ENCODE measurements at places on chromosomes 3 and 15.

DNA sequence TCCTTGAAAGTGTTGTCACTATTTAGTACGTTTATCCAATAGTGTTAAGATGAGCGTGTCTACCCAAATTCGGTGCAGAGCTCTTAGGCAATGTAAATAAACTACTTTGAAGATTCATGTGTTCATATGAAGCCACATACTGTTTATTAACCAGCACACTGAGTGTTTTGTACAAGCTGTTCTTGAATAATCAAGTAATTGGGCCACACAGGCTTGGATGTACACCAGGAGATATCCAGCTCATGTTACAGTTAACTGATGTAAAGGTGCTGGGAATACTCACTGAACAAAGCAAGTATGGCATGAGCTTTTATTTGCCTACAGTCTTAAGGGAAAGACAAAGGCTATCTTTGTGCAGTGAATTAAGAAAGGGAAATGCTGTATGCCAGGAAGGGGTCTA, 632 bp upstream of the DHX36 start:
- DNase-seq = no peak

DNA sequence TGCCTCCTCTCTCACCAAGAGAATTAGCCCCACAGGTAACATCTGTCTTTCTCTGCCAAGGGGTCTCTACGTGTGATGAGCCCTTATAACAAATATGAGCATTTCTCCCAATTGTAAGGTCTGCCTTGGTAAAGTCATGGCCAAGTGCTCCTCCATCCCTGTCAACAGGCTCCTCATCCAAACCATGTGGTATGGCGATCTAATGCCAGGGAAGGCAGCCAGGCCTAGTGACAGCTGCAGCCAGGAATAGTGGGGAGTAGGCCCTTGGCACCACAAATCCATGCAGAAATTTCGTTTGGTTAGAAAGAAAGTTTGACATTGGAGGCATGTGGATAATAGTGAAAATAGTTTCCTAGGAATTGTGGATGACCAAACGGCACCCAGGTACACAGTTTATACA, 4.7 kb upstream of the LRTM1 start:
- DNase-seq = no peak

- DNase-seq = no peak
These were observed 239.8 kb upstream of the THBS1 start for GRCh38 chr15:39340903-39341645.

DNA sequence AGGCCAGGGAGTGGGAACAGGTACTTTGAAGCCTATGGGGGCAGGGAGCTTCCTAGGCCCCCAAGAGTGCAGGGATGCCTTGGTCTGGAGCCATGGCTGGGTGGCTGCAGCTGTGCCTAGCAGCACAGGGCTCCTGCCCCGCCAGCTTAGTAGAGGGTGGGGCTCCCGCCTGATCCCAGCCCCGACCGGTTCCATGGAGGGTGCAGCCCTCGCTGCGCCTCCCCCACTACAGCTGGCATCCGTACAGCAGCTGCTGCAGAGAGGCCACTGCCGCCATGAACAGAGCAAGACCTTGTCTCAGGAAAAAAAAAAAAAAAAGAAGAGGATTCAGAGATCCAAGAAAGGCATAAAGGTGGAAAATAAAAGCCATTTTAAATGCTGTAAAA, 277.2 kb downstream of the UBE2E2 start:
- DNase-seq = no peak

DNA sequence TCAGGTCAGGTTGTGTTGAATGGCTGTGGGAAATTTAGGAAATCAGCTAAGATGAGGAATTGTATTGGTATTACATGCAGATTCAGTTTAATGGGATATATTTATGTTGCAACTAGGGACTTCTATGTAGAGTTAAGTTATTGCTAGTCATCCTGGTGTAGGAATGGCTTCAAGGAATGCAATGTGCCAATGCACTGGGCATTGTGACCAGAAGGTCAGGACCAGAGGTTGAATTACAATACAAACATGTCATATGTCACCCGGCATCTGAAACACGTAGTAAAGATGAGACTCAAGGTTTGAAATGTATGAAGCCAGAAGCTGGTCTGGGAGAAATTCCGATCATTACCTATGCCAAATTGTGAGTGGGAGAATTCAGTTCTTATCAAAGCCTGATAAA, 11.7 kb upstream of the GAP43 start:
- no peak for DNase-seq

DNA sequence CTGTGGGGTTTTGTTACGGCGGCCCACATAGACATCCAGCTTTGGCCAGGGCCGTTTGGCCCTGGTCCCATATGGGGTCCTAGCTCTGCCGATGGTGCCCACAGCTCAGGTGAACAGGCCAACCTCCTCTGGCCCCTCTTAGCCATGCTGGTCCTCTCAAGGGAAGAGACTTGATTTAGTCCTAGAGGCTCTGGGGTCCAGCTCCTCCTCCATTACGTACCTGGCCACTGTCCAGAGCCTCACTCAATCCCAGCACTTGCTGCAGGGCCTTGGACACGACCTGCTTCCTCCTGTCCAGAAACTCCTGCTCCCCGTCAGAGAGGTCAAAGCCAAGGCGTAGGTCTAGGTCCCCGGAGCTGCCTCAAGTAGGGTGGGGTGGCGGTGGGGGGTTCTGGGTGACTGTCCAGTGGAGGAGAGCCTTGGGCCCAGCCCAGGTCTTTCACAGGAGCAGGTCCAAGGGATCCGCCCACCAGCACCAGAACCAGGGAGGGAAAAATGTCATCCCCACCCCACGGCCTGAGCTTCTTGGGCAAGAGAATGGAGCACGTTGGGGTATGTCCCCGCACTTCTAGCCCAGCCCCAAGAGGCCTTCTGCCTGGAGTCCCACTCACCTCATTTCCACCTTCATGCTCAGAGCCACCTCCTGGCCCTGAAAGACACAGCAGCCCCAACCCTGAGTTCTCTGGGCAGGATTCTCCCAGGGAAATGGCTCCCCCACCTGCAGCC, 6.8 kb downstream of the PLA2G4F start:
- DNase-seq = no peak

- no peak for DNase-seq
These were observed 446.8 kb upstream of the DPH6 start for GRCh38 chr15:35992791-35993190.

DNA sequence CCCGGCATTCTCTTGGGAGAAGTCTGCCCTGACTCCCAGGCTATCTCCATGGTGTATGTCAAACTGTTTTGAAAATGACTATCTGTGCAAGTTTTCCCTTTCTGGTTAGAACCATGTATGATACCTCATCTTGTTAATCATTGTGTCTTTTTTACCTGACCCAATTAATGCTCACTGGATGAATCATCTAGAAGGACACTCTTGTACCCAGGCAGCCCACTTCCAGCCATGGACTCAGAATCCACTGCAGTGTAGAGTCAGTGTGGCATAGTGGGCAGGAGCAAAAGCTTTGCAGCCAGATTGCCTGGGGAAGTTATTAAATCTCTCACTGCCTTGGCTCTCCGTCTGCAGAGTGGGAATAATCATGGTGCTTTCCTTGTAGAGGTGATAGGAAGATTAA, 1.2 kb downstream of the FAM3D start:
- no peak for DNase-seq

DNA sequence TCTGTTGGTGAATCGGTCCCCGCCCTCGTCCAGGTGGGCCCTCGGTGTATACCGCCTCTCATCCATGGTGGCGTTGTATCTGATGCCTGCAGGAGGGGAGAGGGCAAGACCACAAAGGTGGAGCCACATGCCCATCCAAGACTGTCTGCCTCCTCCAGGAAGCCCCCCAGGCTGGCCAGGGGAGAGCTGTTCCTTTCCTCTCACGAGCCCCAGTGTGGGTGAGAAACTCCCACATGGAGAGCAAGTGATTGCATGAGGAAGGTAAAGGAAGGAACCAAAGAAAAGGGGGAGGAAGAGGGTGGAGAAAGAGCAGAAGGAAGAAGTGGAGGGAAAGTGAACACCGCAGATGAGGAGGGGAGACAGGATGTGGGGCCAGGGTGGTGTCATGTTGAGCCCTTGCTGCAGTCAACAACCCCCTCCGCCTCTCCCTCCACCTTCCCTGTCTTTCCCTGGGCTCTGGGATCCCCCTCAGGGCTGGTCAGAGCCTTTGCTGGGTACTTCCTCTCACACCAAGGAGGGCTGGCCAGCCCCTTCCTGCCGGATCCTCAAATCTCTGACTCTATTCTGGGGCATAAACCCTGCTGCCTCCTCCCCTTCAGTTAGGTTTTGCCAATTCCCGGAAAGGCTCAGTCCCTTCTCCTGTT, 49.3 kb downstream of the FEM1B start:
- DNase-seq = no peak

DNA sequence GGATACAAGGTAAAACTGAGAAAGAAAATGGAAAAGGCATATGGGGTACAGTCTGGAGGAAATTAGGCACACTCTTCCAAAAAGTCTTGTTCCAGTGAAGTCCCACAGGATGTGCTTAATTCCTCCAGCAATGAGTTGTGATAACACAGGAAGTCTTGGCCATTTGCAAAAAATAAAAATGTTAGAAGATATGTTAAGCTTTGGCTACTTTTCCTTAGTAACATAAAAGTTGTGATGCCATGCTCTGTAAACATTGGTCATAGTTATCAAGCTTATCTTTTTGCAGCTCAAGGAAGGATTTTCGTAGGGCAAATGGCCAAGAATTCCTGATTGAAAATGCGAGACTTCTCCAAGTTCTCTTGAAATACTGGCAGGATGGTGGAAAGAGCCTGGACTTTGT, 26.4 kb downstream of the LNP1 start:
- DNase-seq = no peak

GRCh38 chr3:27577504-27577903, 93.3 kb upstream of the SLC4A7 start:
- no peak for DNase-seq

DNA sequence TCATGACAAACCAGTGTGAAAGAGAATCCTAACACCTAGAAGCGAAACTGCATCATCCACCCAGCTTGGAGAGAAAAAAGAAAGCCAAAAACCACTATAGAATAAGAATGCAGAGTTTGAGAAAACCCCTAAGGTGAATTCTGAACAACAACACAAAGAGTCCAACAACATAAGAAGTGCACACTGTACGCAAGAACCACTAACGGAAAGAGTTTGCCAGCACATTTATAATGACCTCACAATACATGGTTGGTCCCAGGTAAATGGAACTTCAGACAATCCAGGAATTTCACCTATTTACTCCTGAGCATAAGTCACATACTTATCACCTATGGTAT, 128.3 kb upstream of the BHLHE40 start:
- no peak for DNase-seq

- no peak for DNase-seq
These were observed 28.0 kb upstream of the HEG1 start for GRCh38 chr3:125083776-125084175.

DNA sequence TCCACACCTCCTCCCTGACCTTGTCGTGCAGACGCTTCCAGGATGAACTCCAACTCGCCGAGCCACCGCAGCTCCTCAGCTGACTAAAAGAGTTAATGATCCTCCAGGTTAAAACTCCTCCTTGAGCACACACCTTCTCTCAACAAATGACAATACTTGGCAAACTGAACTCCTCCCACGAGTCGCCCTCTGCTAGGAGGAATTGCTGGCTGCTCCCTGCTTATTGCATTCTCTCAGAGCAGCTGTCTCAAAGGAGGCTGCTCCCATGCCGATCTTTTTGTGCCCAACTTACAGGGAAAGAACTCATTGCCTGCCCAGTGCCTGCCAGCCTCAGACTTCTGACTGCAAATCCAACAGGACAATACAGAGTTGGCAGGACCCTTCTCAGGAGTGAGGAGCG, at the start of gene ATP13A4:
ATP13A4 (minus strand) TSS at position 85 of the 400 bp plus-strand sequence. CDS start 96 bp downstream, outside the sequence.
- no peak for DNase-seq

GRCh38 chr15:66298803-66299251, 5.5 kb downstream of the DIS3L start:
- DNase-seq = no peak

- DNase-seq = no peak
These were observed 4.0 kb downstream of the NPTN start for GRCh38 chr15:73628976-73629797.

- no peak for DNase-seq
These were observed 50.9 kb downstream of the HCN4 start for GRCh38 chr15:73317651-73318462.

- peak; percentile 14 for DNase-seq
These were observed 142.7 kb downstream of the GADL1 start for GRCh38 chr3:30751610-30752299.

- no peak for DNase-seq
These were observed 57.0 kb downstream of the KLF15 start for GRCh38 chr3:126300001-126300760.

DNA sequence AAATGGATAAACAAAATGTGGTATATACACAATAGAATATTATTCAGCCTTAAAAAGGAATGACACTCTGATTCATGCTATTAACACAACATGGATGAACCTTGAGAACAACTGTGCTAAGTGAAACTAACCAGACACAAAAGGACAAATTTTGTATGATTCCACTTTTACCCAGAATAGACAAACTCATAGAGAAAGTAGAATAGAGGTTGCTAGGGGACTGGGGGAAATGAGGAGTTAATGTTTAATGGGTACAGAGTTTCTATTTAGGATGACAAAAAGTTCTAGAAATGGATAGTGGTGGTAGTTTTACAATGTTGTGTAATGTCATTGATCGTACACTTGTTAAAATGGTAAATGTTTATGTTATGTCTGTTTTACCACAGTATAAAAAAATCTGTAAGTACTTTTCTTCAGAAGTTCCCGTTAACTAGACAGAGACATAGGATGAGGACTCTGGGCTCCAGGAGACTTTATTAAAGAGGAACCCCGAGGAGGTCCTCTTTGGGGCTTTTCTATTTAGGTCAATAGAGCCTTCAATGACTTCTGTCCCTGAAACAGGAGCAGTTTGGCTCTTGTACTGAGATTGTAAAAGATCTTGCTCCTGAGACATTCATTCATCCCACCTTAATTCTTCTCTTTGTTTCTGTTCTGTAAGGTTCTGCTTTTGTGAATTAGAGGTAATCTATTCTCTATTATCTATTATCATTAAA, 24.5 kb downstream of the ABHD6 start:
- DNase-seq = no peak

DNA sequence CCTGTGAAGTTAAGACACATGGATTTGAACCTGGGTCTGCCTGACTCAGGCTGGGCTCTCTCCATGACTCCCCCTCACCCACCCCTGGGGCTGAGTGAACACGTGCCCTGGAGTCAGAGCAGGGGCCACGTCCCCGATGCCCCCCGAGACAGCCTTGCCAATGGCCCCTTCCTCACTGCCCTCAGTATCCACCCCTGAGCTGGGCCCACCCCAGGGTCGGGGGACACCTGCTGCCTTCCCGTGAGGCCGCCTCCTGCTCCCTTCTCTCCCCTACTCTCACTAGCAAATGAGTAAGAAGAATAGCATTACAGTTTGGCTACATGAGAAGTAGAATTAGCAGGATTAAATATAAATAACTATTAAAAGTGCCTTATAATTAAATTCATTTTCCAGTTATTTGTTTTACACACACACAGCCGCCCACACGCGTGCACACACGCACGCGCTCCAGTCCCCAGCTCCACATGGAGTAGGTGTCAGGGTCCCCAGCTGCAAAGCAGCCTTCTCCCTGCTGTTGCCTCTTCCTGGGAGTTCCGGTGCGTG, 117.4 kb upstream of the LINGO1 start:
- DNase-seq = no peak

DNA sequence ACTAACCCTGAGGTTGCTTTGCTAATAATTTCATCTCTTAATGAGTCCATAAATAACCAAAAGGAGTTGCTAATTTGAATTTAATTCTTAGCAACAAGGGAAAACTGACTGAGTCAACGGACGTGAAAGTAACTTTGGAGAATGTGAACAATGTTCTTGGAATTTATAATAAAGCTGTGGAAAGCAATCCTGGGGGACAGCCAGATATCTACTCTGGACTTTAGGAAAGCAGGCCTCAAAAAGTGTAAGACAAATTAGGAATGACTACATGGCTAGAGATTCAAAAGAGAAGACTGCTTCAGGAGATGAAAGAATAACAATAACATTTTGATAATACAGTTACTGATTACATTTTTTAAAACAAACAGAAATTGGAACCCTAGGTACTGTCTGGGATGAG, 318.4 kb upstream of the COL8A1 start:
- no peak for DNase-seq

Data from HEK293T (cell line).